ENCODE measurements at places on chromosomes 3 and 15.

DNA sequence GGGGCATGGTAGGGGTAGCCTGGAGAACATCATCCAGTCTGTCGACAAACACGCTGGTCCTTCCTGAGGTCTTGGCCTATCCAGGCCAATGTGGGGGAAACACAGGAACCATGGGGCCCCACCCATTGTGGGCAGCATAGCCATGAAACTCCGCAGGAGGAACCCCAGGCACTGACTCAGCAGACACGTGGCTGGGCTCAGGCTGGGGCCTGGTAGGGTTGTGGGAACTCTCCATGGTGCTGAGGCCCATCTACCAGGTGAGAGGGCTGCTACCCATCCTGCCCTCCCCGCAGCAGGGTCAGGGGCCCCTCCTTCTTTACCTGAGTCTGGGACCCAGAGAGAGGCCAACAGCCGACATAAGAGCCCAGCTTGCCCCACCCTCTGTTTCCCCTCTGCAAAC is 22.6 kb upstream of the CACNA2D2 start:
- DNase-seq = peak; percentile 75

DNA sequence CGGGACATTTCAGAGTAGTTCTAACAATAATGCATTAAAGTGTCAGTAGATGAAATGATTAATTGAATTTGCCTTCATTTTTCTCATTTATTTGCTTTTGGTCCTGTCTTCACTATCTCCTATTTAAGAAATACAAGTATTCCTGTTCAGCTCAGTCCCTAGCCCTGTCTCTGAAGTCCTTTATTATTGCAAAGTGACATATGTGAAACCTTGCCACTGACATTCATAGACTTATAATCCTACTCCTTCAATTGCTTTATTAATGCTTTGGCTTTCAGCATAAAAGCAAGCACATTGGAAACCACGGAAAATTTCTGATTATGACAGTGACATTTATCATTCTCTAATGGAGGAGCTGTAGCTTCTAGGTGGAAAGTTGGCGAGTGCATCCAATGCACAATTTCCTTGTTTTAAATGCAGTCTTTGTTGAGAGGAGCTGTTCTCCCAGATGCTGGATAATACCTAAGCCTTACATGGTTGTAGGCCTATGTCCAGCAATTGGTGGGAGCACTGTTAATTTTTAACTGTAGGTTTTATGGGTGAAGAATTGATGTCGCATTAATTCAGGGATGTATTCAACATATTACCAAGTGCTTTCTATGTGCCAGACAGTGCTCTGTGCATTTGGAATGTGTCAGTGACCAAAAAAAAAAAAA is 337.8 kb downstream of the FEZF2 start:
- DNase-seq = no peak

GRCh38 chr3:132245552-132246142 is 71.6 kb upstream of the ACP3 start:
- DNase-seq = no peak

GRCh38 chr15:35547775-35548364 is 1.9 kb upstream of the DPH6 start:
- no peak for DNase-seq

DNA sequence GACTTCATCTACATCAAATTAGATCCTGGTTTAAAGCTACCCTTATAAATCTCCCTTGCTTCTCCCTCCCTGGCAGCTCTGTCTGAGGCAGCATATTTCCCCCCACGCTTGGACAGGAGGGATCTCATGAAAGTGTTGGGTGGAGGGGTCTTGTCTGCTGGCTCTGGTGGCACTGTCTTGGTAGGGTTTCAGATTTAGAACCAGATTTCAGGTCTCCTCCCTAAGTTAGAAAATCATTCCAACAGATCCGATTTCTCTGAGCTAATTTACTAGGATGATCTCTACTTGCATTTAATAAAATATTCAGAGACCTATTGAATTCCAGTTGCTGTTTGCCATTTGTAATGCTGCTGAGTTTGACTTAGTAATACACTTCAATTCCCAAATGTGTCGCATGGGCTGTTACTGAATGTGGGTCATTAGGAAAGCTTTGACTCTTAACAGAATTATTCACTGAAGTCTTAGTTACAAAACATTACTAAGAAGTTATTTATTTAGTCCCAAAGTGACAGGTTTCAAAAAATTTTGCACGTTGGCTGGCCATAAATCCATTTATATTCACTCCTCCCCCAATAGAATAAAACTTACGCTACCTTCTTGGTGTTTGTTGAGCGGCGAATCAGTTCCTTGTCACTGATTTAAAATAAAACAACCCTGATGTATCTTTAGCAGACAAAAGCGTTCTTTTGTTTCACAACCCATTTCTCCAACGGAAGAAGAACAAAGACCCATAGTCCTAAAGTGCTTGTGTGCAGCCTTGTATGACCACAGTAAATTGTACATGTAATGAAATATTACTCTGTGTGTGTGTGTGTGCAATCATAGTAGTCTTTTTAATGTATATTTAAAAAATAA is 84.5 kb downstream of the TRAK1 start:
- no peak for DNase-seq

GRCh38 chr3:85041001-85041400 is 82.2 kb downstream of the CADM2 start:
- no peak for DNase-seq

DNA sequence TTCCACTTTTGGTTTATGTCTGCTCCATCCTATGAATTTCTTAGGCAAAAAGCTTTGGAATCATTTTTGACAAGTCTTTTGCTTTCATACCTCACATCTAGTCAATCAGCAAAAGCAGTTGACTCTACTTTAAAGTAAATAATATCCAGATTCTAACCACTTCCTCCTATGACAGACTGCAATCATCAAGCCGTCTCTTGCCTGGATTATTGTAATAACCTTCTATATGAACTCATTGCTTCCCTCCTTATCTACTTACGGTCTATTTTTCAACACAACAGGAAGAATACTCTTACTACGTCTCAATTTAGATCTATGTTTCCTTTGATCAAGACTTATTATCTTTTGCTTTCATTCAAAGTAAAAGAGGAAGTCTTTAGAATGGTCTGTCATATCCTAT is 20.7 kb downstream of the CLDN1 start:
- DNase-seq = no peak

DNA sequence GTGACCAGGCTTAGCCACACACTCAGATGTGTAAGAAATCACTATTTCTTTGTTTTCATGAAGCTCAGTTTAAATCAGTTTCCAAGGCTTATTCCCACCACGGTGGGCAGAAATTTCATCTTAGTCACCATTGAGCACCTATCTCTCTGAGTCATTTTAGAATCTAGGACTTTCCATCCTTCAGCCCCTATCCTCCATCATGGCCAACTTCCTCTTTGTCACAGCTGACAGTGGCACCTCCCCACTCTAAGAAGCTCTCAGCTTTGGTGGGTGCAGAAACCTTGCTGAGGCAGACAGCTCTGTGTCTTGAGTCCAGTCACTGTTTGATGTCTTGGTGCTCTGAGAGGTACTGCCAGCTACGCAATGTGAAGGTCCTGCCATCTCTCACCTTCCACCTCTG is 32.9 kb downstream of the SNTN start:
- DNase-seq = no peak

DNA sequence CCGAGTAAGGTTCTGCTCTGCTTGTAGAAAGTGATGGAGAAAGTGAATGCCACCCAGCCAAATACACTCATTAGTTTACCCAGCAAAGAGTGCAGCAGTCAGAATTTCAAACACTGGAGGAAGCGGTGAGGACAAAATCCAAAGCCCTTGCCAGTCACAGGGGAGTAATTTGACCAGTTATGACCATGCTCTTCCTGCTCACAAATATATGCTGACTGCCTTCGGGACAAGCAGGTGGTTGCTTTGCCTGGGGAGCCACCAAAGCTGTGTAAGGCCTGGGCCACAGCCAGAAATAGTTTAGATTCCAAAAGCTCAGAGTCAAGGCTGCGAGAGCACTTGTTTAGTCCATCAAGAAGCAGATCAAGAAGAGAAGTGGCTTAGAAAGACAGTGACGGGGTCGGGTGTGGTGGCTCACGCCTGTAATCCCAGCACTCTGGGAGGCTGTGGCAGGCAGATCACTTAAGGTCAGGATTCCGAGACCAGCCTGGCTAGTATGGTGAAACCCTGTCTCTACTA is 51.0 kb upstream of the ATP13A3 start:
- no peak for DNase-seq

DNA sequence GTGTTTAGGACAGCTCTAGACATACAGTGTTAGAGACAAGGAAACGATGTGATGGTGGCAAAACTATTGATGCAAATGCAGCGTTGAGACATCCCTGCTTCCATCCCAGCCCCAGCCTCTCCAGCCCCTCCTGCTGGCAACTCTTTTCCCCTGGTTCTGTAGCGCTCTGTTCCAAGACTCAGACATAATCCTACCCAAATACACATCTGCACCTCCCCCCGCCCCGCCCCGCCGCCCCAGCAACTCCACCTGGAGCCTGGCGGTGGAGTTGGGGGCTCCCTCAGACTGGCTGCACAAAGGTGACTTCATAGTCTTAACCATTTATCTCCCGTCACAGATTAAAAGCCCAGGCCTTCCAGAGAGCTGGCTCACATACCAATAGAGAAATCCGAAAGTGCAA is 7.2 kb upstream of the SEC22A start:
- no peak for DNase-seq

DNA sequence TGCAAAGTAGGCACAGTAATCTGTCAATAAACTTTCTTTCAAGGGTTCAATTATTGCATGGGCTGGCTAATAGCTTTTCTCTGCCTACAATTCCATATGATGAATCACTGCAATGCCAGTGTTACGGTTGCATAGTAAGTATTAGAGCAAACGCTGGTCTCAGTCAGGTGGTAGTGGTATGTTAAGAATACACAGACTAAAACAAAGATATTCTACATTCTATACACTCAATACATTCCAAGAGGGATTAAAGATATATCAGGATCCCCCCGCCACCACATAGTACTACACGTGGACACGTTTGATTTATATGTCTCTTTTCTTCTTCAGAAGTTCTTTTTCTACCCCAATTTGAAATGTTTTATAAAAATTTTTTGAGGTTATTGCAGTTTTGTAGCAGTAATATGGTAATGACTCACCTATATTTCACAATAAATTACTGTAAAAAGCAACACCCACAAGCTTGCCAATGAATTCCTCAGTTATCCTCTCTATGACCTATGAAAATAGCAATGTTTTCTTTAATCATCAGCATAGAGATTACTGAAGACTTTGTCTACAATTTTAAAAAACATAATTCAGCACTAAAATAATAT is 68.2 kb downstream of the CD200R1L start:
- no peak for DNase-seq

- DNase-seq = peak; percentile 93
These were observed 33.1 kb downstream of the GRK7 start for GRCh38 chr3:141796081-141796888.

DNA sequence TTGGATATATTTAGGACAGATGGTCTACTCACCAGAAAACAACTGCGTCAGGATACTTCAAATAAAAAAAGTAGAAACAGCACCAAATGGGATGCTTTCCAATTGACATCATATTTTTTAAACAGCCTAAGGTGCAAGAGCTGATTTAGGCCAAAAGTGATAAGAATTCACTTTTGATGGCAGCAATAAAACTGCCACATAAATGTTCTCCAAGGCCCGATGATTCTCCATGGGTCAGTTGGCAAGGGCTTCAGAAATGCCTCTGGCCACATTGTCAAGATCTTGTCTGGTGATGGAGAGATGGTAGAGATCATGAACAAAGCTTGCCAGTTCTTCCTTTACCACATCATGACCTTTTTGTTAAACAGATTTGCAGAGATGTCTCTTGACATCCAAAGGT is 38.9 kb downstream of the LDHAL6B start:
- DNase-seq = no peak

DNA sequence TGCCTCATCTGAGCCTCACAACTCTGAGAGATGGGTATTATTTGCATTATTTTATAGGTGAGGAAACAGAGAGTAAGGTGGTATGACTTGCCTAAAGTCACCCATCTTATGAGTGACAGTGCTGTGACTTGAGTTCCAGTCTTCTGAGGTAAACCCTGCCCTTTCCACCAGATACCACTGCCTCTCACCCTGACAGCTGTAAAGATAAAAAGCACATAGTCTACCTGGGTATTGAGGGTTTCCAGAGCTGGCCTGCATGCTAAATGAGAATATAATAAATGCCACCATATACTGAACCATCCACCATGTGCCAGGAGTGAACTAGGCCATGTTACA is 25.6 kb downstream of the RASGRP1 start:
- no peak for DNase-seq

DNA sequence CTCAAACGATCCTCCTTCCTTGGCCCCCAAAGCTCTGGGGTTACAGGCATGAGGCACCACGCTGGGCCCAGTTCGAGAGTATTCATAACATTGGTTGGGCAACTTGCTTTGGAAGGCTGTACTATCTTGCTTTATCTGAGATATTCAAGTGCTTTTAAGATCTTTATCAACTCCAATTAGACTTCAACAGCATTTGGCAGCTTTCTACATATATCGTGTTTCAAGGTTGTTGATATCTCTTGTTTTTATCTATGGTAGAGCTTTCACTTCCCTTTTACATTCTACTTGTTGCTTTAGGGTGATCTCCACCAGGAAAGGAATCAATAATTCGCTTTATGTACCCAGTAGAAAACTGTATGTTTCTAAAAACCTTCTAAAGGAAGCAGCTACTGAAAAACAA is 395.3 kb downstream of the IL5RA start:
- DNase-seq = no peak

DNA sequence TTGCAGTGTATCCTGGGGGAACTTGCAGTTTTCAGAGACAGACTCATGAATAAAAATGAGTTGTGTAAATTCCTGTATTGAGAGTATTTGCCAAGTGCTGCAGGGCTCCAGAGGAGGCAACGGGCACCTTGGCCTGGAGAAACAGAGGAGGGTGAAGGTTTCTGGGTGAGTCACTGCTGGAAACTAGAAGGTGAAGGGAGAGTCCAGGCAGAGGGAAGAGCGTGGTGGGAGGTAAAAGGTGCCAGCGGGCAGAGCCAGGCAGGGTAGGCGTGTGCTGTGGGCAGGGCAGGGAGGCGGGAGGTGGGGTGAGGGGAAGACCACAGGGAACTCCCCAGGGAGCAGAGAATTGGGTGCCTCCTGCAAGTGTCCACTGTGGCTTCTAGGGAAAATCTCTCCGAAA is 120.8 kb downstream of the SLCO3A1 start:
- DNase-seq = no peak

- no peak for DNase-seq
These were observed 80.9 kb upstream of the RPL32 start for GRCh38 chr3:12922306-12922705.
